ENCODE measurements at places on chromosomes 11 and 22.

GRCh38 chr11:119417726-119418540 lies 5.0 kb downstream of the THY1 start:
- no peak for DNase-seq

DNA sequence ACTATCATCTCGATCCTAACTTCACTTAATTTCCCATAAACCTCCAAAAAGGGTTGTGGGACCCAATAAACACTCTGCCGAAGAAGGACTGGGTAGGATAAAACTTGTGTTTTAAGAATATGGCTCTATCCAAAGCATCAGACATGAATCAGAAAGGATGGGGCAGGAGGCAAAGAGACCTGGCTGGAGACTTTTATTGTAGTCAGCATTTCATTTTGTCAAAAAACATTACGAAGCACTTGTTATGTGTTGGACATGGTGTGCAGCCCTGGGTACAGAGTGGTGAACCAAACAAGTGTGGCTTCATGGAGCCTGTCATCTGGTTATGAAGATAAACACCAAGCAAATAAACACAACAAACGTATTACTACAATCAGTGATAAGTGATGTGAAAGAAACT lies 17.3 kb downstream of the IL10RA start:
- DNase-seq = no peak

DNA sequence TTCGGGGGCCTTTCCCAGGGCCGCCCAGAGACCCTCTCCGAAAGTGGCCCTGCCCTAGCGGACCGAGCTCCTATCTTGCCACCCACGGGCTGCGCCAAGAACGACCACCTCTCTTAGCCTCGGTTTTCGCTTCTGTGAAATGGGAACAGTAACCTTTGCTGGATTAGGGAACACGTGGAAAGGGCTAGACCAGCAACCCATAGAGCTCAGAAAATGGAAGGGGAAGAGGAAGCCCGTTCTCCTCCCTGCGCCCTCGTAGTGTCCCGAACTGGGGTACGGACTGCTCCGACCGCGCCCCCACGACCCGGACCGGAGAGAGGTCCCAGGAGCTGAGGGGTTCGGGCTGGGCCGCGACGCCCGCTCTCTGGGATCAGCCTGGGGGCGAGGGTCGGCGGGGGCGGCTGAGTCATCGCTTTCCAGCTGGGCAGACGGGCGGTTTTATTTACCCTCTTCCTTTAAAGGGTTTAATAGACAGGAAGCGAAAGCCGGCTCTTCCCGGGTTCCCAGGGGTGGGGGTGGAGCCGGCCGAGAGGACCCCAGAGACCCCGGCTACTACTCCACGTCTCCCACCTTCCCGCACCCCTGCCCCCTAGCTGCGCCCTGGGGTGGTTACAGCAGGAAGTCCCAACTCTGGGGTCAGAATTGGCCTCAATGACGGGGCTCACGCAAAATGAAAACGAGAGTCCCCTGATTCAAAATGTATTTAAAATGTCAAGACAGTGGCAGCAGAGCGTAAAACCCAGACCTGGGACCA lies 907 bp upstream of the PHLDA2 start:
- no peak for DNase-seq

DNA sequence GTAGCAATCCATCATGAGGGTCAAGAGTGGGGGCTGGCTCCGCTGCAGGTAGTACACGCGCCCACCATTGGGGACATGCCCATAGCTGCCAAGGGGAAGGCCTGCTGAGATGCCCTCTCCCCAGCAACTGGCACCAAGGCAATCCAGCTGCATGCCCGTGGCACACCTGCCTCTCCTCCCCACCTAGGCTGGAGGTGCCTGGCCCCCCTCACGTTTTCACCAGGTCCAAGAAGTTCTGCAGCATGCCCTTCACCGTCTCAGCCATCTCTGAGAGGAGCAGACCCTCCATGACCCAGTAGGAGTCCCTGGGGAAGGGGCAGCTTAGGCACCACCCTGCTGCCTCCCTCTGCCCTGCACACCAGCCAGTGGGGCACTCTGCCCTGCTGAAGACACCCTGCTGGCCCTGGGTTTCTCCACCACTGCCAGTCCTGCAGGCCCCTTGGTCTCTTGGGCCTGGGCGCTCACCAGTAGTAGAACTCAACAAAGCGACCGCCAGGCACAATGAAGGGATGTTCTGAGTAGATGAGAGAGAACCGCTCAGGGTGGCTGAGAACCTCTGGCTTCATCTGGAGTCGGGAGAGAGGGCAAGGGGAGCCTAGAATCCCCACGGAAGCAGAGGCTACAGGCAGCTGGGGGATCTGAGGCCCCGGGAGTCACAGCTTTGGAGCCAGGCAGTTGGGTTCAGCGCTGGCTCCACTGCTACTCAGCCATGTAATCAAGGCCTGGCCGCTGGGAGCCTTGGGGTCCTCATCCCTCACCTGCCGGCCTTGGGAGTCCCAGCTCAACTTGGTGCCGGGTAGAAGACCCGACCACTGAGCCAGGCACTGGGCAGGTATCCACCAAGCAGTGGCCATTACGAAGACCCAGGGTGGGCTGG lies 17.8 kb downstream of the TREH start:
- DNase-seq = no peak

- no peak for DNase-seq
These were observed 32.7 kb downstream of the GAB4 start for GRCh38 chr22:16975155-16975885.

DNA sequence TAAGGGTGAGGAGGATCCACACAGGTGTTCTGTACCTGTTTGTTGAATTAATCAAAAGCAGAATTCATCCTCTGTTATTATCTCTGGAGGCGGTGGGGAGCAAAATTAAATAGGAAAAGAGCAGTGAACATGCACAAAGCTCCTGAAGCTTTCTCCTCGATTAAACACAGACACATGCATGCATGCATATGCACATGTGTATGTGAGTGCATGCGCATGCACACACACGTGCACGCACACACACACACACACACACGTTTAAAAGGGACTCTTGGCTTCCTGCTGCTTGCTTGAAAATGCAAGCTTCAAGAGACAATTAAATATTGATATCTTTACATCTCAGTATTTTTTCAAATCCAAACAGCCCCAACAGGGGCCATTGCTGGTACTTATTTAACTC lies 462.1 kb downstream of the BUD13 start:
- no peak for DNase-seq

DNA sequence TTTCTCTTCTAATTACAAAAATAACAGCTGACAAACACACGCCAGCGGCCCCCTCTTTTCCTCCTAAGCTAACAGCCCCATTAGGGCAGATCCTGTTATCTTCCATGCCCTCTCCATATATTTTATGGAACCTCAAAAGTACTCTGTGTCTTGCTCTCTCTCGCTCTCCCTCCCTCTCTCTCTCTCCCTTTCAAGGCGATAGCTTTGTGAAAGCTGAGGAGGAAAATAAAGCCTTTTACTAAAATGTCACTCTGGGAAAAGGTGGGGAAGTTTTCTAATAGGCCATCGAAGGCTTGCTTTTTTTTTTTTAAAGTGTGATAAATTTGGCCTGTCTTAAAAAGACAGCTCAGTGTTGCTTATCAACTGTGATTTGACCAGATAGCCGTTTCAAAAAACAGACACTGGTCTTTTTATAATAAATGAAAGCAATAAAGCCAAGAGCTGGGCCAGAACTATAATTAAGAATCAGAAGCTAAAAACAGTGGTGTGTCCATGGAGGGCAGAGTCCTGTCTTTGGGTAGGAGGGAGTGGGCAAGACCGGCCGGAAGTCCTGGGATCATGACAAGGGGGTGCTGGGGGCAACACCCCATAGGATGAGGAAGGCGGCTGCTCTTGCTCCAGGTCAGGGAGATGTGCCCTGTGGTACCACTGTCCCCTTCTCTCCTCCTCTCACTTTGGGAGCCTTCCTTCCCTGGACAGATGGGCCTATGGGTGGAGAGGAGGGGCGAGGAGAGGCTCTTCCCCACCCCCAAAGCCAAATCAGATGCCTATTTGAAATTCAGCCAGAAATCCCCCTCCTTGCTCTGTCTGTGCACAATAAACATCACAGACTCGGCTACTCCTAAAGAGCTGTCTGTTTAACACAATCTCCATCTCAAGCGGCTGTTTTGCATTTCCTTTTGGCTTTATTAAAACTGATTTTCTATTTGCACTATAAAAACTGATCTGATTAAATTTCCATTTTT lies 267.2 kb downstream of the BUD13 start:
- no peak for DNase-seq

DNA sequence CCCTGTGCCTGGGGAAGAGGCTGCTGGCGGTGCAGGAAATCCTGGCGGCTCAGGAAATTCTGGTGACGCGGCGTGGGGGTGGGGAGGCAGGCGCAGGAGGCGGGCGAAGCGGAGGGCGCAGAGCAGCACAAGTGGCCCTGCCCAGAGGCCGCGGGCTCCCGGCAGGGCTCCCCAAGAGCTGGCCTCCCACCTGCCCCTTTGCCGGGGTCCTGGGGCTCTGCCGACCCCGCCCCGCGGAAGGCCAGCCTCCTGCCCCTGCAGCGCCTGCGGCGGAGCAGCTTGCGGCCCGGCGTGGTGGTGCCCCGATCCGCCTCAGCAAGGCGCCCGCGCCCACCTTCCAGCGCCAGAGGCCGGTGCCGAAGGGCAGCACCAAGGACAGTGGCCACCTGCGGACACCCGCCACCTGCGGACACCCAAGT lies 100.2 kb upstream of the OR4C13 start:
- DNase-seq = no peak

- DNase-seq = no peak
These were observed 278.5 kb downstream of the CASP12 start for GRCh38 chr11:104619751-104620150.

- no peak for DNase-seq
These were observed 102.4 kb upstream of the B3GAT1 start for GRCh38 chr11:134514354-134514951.

GRCh38 chr11:64333556-64333955 lies 6.4 kb upstream of the CCDC88B start:
- DNase-seq = no peak

DNA sequence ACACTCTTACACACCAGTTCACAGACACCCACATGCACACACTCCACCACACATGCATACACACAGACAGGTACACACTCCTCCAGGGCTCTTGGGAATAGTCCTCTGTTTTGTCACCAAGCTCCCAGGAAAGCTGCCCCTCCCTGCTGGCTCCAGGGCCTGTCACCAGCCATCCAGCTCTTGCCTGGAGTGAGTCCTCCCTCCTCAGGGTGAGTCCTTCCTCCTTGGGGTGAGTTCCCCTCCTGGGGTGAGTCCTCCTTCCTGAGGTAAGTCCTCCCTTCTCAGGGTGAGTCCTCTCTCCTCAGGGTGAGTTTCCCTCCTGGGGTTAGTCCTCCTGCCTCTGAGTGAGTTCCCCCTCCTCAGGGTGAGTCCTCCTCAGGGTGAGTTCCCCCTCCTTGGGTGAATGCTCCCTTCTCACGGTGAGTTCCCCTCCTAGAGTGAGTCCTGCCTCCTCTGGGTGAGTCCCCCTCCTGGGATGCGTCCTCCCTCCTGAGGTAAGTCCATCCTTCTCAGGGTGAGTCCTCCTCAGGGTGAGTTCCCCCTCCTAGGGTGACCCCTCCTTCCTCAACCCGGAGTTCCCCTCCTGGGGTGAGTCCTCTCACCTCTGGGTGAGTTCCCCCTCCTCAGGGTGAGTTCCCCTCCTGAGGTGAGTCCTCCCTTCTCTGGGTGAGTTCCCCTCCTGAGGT lies 100.6 kb upstream of the FGF3 start:
- DNase-seq = no peak

DNA sequence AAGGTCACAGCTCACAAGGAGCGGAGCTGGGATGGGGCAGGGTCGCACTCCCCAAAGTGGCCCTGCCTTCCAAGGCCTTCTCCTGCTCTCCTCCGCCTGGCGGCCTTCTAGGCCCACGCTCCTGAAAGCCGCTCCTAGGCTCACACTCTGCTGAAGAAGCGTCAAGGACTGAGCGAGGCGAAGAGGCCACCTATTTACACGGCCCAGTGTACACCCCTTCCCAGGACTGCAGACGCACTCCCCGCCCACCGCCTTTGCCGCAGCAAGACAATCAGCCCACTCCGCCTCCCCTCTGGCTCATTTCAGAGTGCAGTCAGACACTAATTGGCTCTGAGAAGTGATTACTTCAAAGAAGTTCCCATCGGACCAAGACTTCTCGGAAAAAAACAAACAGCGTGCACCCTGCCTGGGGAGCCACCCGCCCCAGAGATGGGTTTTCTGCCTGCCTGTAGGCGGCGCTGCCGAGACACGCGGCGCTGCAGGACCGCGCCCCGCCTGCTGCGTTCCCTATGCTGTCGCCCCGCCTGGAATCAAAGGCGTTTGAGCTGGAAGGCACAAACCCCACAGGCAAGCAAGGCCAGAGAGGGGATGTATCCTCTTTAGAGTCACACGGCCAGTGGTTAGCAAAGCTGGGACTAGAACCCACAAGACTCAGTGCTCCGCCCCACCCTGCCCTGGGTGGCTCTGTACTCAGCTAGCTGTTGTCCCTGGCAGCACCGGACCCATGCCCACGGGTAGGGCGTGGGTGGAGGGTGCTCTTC lies 414.8 kb downstream of the BUD13 start:
- no peak for DNase-seq

All from GDM1 (cell line).